ENCODE measurements at places on chromosomes 3 and 15.

DNA sequence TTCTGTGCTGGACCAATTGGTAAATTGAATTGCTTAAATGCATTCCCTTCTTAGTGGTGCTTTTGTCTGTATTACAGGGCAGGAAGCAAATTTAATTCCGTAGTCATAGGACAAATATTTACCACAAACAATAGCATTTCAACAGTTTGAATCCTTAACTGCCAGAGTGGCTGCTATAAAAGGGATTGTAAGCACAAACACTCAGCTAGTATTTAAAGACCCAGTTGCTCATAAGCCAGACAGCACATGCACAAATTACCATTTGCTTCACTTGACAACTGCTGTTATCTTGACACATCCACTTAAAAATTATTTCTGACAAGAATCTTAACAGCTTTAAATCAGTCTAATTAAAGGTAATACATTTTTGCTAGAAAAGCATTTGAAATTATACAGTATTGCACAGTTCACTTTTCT, 490.2 kb upstream of the ADAMTS9 start:
- DNase-seq: no peak

DNA sequence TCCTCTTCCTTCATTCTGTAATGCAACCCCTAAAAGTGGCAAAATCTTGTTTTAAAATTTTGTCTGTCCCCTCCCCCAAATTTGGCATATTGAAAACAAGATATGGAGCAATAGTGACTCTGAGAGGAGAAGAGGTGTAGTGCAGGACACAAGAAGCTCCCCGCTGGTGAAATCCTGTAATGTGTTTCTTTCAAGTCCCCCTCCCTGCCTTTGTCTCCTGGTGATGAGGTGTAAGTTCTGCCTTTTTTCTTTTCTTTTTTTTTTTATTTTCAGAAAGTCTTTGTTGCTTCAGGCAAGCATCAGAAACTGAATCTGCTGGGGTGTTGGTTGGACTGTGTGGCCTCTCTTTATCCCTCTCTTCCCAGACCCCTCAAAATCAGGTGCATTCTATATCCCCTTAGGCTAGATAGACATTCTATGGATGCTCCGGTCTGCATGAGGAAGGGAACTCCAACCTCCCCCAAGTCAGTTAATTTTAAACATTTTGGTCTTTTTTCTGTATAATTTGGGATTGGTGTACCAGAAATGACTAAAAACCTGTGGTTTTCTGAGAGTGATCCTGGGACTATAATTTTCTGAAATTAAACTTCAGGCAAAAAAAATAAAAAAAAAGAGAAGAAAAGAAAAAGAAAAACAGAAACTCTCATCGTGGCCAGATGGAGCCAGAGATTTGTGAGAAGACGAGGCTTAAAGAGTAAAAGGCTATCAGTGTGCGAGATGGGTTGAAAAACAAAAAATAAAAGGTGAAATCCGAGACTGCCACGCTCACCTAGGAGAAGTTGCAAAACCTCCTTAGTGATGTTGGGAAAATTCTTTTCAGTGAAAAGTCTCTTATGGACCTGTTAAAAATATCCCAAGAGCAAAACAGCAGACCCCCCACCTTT, 21.4 kb downstream of the ACKR2 start:
- DNase-seq: no peak

DNA sequence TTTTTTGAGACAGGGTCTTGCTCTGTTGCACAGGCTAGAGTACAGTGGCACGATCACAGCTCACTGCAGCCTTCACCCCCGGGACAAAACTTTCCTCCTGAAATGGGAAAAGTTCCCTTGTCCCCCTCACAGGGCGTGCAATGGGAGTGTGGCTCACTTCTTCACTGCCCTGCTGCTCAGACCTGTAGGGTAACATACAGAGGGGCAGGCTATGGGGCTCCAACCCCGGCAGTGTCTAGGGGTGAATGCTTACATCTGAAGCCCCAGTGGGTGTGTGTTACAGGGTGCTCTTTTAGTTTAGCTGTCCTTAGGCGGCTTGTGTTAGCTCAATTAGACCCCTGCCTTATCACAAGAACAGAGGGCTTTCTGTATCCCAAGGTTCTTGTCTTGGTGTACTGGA, 157.3 kb downstream of the RBPMS2 start:
- DNase-seq: no peak

DNA sequence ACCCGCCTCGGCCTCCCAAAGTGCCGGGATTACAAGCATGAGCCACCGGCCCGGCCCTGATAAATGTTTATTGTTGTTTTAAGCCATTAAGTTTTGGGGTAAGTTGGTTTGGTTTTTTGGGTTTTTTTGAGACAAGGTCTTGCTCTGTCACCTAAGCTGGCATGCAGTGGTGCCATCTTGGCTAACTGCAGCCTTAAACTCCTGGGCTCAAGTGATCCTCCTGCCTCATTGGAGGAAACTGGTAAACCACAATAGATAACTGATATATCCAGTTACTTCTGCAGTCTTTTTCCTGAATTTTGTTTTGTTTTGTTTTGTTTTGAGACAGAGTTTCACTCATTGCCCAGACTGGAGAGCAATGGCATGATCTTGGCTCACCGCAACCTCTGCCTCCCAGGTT, 4.2 kb downstream of the SLC25A20 start:
- DNase-seq: no peak

- no peak for DNase-seq
Observed at GRCh38 chr15:78909791-78910228, 35.0 kb downstream of the CTSH start.

DNA sequence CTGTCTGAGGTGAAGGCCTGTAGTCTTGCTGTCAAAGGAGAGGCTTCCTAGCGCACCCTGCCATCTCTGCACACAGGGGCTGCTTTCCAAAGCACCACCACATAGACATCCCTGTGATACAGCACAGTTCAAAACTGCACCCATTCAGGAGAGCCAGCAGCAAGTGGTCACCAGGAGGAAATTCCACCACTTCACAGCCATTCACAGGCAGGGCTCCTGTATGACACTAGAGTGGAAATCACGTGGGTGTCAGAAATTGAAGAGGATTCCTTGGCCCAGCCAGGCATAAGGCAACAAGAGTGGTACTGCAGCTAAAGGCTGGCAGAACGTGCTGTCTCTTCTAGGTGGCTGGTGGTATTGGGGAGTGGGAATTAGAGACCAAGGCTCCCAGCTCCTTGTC, 102.8 kb downstream of the RFTN1 start:
- no peak for DNase-seq

- no peak for DNase-seq
Observed at GRCh38 chr3:16897254-16897926, 12.6 kb downstream of the PLCL2 start.

DNA sequence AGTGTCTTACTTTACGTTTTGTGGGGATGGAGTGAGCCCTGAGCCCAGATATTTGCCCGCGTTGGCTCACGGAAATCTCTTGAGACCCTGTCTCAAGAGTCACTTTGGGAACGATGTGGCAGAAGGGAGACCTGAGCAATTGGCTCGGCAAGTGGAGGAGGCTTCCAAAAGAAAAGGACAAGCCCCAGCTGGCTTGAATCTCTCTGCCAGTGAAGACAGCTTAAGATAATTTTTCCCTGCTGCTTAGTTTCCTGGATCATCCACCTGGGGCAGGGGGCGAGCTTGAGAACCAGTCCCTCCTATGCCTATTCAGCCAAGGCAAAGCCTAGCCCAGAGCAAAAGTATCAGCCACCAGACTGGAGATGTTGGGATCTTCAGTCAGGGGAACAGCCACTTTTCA, 708 bp downstream of the SEC22A start:
- DNase-seq: no peak

GRCh38 chr3:125142420-125142778, 70.1 kb downstream of the SLC12A8 start:
- no peak for DNase-seq

DNA sequence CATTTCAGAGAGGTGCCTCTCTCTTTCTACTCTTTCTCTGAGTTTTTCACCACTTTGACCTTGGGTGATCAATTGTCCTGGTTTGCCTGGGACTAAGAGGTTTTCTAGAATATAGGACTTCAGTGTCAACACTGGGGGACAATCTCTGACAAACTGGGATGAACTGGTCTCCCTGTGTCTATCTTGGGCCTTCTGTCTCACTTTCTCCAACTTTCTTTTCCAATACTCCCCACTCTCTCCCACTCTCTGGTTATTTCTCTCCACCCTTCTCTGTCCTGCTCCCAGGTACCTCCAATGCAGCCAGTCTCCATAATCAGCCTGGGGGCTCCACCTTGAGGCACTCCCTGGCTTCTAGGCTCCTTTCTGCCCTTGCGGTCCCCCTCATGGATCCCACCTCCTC, 4.7 kb upstream of the ITGA11 start:
- DNase-seq: no peak

GRCh38 chr15:58522391-58522790, 90.6 kb downstream of the LIPC start:
- no peak for DNase-seq

GRCh38 chr15:56757875-56758274, 24.6 kb upstream of the ZNF280D start:
- DNase-seq: no peak

GRCh38 chr3:105561876-105562275, 195.2 kb downstream of the ALCAM start:
- DNase-seq: no peak

GRCh38 chr15:82040862-82041261, 5.0 kb downstream of the MEX3B start:
- DNase-seq: no peak

DNA sequence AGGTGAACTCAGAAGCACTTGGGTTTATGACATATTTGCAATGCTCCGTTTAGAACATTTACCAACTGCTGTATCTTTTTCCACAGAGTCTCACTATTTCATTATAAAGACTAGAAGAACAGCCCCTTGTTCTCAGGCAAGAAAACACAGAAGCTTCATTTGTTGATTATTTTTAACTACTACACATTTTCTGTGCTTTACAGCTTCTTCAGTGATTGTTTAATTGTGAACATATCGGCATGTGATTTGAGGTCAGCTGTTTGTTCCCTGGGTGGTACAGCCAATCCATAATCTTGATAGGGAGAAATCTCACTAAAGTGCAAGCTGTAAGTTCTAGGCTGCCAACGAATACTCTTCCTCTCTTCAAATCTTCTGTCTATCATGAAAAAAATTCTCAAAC, 31.0 kb upstream of the DLG1 start:
- DNase-seq: no peak

- DNase-seq: no peak
Observed at GRCh38 chr3:149437710-149438109, 36.8 kb upstream of the TM4SF4 start.

DNA sequence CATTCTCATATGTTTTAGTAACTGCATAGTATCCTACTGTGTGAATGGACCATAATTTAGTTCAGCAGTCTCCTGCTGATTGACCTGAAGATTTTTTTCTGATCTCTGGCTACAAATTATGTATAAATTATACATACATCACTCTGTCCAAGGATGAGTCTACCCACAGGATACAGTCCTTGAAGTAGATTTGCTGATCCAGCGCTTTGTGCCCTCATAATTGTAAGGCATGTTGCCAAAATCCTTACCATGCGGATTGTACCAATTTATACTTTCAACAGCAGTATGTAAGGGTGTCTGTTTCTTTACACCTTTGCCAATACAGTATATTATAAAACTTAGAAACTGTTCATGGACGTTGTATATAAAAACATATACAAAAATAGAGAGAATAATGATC, 46.5 kb downstream of the ACAA1 start:
- no peak for DNase-seq
